ENCODE measurements at places on chromosomes 13 and 19. TPM values are rescaled to one million over a fixed set of nuclear protein-coding genes. Genes with fewer than 3 reads are reported as not detected.

The ZNF556 gene
- 0.03 TPM for total RNA-seq

The GDF15 gene
- total RNA-seq = 120 TPM

The SLC25A15 gene
- total RNA-seq = 61.7 TPM

The ACP7 gene
- 6.4 TPM for total RNA-seq

The CFAP97D2 gene
- total RNA-seq = not detected

The WDR88 gene
- total RNA-seq = not detected

The SIGLEC14 gene
- total RNA-seq = 1.4 TPM

All from HT1080 (cell line).